Activated CD4-positive, alpha-beta T cell treated with anti-CD3 and anti-CD28 coated beads, Interleukin-2, Interleukin-4, amounts not matched to agents 100 ng/mL and 50 ng/mL, durations not matched to agents 16 hours and 8 hours (primary cell): ENCODE measurements at places on chromosomes 5 and 9.
A peak's percentile ranks its signal among the peaks of the same experiment; 100 is the strongest.

GRCh38 chr9:37026931-37027581 is 7.0 kb downstream of the PAX5 start:
- DNase-seq = no peak

DNA sequence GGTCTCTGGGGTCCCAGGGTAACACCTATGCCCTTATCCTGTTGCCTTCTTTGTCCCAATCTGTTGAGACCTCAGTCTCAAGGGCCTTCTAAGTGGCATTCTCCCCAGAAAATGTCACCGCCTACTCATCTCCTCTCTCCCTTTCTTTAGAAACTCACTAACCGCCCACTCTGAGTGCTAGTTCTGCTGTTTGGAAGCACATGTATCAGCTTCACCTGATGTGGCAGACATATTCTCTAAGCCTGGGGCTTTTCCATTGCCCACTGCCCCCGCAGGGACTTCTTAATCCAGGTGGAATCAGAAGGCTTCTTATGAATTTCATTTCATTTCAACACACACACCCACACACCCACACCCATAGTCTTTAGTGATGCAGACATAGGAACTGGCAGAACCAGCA is 165.1 kb downstream of the ASTN2 start:
- DNase-seq = no peak

DNA sequence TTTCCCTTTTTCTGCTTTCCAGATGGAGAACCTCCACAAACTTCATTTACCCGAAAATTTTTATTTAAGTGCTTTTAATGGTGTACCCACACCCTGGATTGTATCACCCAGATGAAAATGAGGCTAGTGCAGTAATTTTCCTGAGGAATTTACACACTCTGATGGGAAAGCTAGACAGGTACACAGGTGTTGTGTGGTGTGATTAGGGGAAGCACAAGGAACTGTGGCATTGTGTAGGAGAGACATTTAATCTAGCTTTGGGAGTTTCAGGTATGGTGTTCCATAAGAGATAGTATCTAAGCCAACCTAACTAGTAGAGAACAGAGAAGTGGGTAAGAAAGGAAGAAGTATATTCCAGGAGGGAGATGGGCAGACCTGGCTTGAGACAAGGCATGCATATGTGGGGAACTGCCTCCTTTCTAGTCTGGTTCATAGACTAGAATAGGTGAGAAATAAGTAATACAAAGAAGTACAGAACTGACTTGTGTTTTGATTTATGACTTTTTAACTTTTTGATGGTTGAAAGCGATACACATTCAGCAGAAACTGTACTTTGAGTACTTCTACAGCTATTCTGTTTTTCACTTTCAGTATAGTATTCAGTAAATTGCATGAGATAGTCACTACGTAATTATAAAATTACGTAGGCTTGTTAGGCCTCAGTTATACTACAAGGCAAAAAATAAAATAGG is 22.9 kb upstream of the ROPN1L start:
- DNase-seq = peak; percentile 28

DNA sequence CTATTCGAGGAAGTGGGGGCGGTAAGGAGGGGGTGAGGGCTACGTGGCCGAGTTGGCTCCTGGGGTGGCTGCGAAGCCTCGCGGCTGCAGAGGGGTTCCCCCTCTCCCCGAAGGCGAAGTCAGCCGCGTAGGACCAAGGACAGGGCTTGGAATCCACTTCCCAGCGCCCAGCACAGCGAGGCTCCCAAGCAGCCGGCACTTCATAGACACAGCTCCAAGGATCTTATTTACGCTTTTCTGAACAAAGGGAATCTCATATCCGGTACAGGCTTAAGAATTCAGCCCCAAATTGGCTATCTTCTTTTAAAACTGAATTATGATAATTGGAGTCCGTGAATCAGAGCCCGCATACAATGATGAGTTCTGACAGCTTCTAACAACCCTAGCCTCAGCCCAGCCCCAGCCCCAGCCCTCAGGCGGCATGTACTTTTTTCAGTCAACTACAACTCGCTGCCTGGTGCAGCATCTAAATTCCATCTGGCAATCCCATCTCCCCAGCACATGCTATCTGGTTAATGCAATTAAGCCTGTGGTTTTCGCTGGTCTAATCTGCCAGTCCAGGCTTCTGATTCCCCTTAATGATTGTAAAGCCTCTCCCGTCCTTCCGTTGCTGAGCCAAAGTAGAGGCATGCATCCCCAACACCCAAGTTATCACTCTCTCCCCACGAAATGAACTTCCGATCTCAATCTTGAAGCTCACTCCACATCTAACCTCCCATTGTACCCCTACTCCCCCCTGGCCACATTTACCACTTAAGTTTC is 1.0 kb downstream of the ELAVL2 start:
- no peak for DNase-seq

DNA sequence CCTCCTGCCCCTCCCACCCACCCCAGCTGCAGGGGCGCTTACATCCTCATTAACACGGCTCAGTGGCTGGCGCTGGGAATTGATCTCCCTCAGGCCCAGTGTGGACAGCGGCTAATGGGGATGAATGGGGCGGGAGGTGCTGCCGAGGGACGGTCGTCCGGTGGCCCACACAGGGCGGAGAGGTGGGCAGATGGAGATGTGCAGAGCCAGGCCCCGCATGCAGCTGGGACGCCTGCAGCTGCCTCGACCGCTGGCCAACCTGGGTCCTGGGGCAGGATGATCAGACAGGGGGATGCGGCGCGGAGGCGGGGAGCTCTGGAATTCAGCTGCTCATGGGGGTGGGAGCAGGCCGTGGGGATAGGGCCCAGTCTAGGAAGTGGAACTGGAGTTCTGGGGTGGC is 17.6 kb downstream of the TSPAN17 start:
- no peak for DNase-seq

GRCh38 chr5:146662229-146662628 is 146.2 kb upstream of the GPR151 start:
- peak; percentile 51 for DNase-seq

GRCh38 chr9:83708515-83709158 is 879 bp upstream of the UBQLN1 start:
- DNase-seq = peak; percentile 48

DNA sequence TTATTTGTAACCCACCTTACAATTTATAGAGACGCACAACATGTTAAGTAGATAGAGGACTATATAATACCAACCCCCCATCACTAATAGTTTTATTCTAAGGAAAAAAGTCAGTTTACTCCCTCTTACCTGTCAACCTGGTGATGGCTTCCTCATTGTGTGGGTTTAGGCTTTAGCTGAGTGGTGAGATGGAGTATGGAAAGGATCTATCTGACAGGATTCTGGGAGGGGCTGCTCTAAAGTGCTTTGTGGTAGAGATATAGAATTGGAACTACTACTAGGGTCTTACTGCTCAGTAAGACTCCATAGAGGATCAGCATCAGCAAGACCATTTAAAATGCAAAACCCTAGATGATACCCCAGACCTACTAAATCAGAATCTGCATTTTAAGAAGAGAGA is 82.1 kb upstream of the IFNE start:
- no peak for DNase-seq

- no peak for DNase-seq
Observed at GRCh38 chr9:130382636-130383349, 62.0 kb upstream of the ASS1 start.

DNA sequence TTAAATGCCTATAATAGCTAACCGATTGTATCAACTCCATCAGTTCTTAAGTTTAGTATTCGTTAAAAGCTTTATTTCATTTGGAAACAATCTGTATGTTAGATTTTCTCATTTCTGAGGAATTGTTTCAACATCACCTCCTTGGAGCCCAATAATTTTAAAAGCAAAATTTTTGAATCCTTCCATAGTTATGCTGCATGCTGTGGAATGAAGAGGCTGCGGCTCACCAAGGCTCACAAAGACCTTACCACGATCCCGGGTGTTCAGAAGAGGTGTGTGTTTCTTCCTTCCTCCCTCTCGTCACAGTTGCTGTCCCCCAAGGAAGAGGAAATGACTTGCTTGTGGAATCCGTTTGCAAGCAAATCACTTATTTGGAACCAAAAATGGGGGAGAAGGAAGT is 143.8 kb downstream of the FGF1 start:
- DNase-seq = no peak

- no peak for DNase-seq
Observed at GRCh38 chr5:136764601-136765000, 399.3 kb upstream of the TRPC7 start.

DNA sequence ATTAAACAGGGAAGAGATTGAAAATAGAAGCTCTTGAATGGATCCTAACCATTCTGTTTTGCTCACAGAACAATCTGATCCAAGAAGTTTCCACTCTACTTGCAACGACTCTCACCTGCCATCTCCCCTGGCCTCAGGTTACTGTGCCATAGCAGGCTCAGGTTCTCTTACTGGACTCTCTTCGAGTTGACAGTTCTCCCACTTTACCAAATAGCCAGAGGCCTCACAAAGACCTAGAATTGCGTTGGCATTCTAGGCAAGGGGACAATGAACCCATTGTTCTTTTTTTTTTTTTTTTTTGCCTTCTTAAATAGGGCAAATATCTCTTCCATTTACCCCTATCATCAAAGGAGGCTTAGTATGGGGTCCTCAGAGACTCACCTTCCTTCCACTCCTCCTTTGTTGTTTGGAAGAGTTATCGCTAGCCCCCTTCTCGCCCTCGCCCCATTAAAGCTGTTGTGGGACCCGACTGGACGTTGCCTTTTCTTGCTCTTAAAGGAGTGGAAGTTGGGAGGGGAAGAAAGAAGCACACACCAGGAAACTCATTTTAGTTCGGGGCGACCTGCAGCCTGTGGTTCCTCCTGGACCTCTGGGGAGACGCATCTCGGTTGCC is 688 bp upstream of the PLPPR1 start:
- no peak for DNase-seq

DNA sequence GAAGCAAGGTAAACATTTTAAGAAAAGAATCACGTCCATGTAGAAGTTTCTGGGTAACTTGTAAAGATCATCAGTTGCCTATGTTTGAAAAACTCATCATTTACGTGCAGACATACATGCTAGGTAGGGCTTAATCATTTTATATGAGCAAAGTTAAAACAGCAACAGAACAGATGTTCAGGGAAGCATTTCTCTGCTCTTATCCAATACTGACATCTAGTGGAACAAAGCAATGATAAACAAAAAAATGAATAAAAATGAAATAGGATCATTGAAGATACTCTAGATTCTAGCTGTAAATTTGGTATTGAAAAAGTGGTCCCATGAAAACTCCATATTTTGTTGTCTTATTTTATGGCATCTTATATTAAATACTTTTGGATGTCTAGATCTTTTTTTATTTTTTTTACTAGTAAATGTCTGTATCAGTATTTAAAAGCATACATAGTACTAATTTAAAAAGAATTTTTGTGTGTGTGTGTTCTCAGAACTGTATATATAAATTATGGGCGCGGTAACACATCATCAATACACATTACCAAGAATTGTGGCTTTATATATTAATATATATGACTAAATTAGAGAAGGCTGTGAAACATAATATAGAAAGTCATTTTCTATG is 1050.2 kb downstream of the CDH12 start:
- DNase-seq = peak; percentile 1

DNA sequence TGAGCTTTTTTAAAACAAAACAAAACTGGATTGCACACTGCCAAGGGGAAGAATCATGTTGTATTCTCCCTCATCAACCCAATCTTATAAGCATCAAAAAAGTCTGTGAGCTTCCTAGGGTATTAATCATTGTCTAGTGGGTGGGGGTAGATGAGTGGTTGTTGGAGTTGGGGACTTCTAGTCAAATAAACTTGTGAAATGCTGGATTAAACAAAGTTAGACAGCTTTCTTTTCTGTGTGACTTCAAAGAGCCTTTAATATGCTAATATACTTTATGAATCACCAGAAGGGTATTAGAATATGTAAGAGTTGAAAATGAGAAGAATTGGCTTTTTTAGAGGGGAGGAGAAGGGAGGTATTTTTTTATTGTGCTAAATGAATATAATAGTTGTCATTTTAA is 87.7 kb downstream of the GALNT10 start:
- DNase-seq = no peak

GRCh38 chr9:136347472-136348256 is 15.9 kb downstream of the DNLZ start:
- no peak for DNase-seq

DNA sequence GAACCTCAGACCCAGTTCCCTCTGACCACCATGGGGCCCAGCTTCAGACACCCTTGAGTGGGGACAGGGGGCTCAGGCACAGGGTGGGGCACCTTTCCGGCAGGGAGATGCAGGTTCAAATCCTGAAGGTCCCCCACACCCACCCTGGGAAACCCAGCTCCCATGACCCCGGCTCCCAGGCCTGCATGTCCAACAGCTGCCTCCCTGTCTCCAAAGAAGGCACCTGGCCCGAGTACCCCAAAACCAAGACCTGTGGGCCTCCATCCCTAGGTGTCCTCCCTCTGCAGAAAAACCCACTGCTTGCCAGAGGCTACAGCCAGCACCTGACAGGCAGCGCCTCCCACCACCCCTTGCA is 38.5 kb downstream of the VAV2 start:
- DNase-seq = no peak

GRCh38 chr9:129109952-129110739 is 447 bp downstream of the CRAT start:
- DNase-seq = no peak

GRCh38 chr9:129022037-129022436 is 6.1 kb downstream of the SH3GLB2 start:
- no peak for DNase-seq

GRCh38 chr5:6700074-6700684 is 13.1 kb upstream of the TENT4A start:
- DNase-seq = no peak

- DNase-seq = no peak
Observed at GRCh38 chr5:129803403-129803802, 55.5 kb downstream of the MINAR2 start.

- no peak for DNase-seq
Observed at GRCh38 chr9:135037521-135038250, 49.8 kb upstream of the OLFM1 start.

DNA sequence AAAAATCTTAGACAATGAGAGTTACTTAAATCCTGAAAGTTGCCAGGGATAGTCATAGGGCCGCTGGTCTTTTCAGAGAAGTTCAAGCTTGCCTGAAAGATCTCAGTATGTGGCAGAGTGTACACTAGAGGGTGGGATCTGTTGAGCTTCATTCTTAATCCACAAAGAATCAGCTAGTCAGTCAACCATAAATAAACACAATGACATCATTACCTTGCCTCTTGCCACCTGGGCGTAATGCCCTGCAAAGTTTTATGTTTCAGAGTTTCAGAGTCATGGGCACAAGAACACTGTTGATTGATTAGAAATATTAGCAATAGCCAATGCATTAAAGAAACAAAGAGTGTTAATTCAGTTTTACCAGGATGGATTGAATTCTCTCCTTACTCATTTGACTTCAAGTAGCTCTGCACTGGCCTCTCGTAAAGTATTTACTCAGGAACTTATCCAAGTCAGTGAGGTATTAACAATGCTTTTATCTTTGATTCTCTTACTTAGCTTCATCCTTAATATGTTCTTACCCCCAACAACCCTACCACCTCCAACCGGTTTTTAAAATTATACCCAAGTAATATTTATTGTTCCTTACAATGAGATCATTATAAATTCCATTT is 14.3 kb upstream of the ANXA1 start:
- no peak for DNase-seq

DNA sequence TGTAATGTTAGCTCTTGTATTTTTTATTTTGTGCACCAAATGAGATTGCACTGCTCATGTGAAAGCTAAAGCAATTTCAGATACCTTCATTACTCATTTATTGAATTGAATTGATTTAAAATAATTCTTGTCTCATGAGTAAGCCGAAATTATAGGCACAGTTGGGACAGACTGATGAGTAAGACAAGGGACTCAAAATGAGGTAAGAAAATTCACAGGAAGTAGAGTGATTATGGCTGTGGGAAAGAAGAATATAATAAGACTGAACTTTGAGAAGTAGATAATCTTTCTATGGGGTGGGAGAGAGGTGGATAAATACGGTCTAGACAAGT is 51.1 kb downstream of the NUDT12 start:
- no peak for DNase-seq
